ENCODE measurements at places on chromosomes 1 and 21.

GRCh38 chr1:59143811-59144210, 153.1 kb upstream of the FGGY start:
- DNase-seq, result no peak

- DNase-seq, result no peak
These were observed 73.8 kb downstream of the ERG start for GRCh38 chr21:38424305-38425019.

- DNase-seq, result no peak
These were observed 509.7 kb downstream of the AJAP1 start for GRCh38 chr1:5164158-5164557.

- DNase-seq, result no peak
These were observed 15.6 kb upstream of the TTLL10 start for GRCh38 chr1:1157914-1158710.

DNA sequence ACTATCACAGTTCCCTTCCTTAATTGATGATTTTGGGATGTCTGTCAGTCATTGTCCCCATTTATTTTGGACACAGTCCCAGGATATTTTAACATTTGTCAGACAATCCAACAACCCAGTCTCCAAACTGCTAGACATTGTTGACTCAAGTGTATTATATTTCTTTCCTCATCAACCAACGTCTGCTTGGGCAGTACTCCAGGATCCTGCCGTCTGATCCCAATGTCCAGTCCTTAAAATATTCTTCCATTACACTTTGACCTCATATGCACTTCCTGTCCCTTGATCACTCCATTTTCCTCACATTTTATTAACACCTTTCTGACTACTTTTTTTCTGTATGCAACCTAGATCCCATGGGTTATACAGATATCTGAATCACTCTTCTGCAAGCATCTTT, 39.8 kb upstream of the KIAA0040 start:
- no peak for DNase-seq
